ENCODE measurements at places on chromosomes 5 and 9.

DNA sequence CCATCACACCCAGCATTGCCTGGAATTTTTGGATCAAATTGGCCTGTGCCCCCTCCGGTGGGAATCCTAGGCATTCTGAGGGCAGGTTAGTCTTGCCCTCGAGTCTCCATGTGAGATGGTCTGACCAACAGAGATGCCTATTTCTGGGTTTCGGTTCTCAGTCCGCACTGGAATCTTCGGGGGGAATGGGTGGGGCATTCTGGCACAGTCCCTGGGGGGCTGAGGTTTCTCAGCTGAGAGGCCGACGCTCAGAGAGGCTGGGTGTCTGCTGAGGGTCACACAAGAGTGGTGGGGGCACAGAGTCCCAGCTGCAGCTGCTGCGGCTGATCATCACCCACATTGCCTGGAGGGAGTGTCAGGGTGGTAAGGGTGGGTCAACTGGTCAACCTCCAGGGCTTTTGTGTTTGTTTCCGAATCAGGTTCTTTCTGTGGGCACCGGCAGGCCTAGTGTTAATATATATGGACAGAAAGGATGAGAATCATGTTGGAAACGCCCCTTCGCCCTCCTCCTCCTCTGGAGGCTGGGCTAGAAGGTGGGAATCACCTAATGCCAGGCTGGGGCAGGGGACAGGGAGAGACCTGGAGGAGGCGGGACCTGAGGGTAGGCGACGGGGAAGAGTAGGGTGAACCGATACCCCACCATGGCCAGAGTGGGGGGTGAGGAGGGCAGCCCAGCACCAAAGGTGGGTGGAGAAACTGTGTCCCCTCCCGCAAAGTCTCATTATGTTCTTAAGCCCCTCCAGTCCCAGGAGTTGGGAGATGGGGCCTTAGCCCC lies 149.5 kb upstream of the PHYKPL start:
- no peak for DNase-seq

- no peak for DNase-seq
These were observed 13.4 kb upstream of the JADE2 start for GRCh38 chr5:134511796-134512660.

DNA sequence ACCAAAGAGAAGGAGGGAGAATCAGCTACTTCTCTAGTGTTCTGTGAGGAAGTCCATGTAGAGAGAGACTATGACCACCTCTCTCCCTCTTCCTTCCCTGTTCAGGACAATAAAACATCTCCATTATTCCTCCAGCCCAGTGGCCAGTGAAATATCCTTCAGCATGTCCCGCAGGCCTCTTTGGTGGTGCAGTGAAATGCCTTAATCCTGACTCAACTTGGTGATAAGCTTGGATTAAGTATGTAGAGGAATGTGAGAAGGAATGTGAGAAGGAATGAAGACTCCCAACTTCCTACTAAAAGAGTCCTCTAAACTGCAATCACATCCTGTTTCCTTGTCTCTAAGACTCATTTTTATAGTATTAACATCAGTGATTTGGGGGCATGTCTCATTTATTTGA lies 167.3 kb downstream of the TRPM3 start:
- DNase-seq: no peak

DNA sequence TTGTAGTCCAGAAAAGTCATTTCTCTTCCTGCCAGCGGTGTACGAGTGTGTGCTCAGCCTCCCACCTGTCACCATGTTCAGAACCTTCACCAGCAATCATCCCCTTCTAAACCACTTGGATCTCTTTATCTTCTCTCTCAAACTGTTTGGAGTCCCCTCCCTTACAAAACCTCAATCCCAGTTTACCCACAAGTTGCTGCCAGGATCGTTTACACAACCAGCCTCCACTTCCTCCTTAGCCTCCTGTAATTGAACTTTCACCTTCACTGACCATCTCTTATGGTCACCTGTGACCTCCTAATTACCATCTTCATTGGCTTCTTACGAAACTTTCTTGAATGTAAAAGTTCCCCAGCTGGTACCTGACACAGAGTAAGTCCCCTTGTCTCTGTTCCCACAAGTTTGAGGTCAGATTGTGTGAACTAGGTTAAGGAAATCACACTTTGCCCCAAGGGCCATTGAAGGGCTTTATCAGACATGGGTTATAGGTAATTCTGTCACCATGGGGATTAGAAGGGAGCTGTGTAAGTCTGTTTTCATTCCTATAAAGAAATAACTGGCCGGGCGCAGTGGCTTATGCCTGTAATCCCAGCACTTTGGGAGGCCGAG lies 20.0 kb downstream of the RNF44 start:
- no peak for DNase-seq

DNA sequence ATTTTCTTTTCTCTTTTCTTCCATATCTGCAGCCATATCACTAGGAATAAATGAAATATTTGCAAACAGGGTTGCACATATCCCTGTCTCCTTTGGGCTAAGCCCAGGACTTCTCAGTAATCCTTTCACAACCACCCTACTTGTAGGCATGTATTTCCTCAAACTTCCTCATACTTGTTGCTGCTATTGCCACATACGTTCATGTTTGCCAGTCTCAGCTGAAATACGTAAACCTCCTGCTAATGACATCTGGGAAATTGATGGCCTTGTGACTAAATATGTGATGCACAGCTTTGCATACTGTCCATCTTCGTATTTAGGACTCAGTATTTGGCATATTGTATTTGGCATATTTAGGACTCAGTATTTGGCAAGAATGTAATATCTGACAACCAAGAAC lies 224.6 kb downstream of the PLK2 start:
- peak; percentile 90 for DNase-seq

DNA sequence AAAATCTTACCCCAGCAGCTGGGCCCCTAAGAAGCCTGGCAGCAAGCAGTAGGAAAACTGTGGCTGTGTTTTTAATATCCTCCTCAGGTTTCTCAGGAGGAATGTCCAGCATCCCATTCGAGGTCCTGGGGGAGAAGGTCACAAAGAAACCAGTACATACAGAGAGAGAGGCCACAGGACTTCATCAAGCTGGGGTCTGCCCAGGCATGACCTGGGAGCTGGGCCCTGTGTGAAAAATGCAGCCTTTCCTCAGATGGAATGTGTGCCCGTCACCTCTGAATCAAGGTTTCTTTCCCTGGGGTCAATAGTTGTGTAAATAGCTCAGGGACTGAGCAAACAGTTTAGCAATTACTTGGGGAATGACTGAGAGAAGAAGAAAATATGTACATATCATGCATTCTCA lies 33.9 kb upstream of the RAD23B start:
- DNase-seq: no peak

DNA sequence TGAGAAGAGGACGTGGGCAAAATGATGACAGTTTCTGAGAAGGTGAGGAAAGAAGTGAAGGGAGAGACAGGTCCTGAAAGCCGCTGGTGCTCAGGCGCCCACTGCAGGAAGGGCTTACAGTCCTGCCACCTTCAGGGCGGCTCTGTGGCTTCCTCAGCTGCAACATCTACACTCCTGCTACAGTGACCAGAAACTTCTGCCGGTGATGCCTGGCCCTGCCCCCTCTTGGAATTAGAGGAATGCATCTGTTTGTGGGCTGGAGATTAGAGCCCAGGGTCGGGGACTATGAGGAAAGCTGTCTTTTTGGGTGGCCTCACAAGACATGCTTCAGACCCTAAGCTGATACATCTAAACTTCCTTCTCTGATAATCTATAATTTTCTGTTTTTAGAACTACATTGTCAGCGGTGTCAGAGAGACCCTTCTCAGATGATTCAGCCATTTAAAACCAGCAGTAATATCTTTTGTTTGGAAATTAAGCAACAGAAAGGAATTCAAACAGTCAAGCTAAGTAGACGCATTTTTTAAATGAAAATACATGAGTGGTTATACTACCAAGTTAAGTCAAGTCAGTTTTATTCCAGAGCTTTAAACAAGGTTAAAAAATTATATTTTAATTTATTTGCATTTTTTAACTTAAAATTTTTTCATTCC lies 30.4 kb downstream of the PRDM6 start:
- DNase-seq: no peak

Measured in suppressor macrophage treated with lipopolysaccharide for 4 hours (primary cell).